ENCODE measurements at places on chromosomes 16 and 17.

DNA sequence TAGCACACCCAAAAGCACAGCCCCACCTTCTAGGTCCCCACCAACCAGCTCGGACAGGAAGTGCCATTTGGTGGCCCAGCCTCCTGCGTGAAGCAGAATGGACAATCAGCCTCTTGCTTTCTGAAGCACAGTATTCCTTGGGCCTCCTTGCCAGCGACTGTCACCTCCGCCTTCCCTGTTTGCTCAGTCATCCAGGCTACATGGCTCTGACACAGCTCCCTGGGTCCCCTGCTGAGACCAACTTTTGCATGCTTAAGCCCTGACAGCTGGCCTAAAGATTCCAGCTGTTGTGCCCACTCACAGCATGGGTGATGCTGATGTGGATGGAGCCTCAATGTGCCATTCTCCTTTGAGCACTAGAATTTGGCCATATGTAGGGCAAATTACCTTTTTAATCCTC, 4.5 kb upstream of the CACNG5 start:
- no peak for DNase-seq

DNA sequence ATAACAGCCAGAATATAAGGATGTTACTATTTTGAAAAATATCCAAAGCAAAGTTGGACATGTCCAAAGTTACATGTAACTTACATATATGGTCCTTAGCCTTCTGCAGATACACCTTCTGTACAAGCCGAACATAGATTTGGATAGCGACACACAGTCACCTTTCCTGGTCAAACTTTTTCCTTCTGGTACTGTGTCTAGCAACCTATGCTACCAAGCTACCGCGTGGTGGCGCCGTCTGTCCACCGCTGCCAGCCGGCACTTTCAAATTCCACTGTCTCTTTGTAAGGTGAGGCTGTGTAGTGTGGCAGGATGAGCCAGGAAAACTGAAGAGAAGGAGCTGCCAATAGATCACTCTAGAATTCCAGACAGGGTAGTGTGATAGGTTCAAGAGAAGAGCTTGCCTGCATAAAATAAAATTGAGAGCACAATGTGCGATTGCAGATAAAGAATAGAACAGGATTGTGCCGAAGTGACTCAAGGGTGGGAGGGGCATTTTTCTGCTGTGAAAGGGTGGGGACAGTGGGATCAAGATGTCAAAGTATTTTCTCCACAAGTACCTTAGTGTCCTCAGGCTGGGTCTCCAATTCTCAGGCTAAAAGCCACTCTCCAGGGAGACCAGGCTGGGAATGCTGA, 366.9 kb downstream of the SLC39A11 start:
- peak; percentile 30 for DNase-seq

- peak; percentile 56 for DNase-seq
Observed at GRCh38 chr17:43576563-43577229, 30.6 kb upstream of the ETV4 start.

GRCh38 chr16:81505011-81505661, 60.5 kb downstream of the CMIP start:
- peak; percentile 48 for DNase-seq

DNA sequence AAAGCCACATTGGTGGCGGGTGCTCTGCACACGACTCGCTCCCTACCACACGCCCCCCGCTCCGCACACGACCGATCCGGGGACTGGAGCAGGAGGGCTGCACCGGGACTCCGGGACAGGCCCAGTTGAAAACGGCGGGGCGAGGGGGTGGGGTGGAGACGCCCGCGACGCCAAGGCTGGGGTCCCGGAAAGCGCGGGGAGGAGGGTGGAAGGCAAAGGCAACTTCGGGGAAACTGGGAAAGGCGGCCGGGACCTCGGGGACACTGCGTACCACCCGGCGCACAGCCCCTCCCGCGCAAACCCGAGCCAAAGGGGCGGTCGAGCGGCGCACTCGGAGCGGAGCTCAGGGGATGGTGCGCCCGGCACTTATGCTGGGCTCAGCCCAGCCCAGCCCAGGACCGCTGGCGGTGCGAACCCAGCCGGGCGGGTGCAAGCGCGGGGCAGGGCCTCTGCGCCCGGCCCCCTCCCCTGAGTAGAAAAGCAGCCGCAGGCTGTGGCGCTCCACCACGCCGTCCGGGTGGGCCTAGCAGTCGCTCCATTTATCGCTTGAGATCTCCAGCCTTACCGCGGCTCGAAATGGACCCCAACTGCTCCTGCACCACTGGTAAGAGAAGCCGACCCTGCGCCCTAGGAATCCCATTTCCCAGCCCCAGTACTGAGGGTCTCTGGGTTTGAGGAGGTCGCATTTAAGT, at the start of gene MT1M:
Gene MT1M (plus strand): TSS at position 504 of the 692 bp plus-strand sequence. CDS start 73 bp downstream, at position 577.
- peak; percentile 55 for DNase-seq

DNA sequence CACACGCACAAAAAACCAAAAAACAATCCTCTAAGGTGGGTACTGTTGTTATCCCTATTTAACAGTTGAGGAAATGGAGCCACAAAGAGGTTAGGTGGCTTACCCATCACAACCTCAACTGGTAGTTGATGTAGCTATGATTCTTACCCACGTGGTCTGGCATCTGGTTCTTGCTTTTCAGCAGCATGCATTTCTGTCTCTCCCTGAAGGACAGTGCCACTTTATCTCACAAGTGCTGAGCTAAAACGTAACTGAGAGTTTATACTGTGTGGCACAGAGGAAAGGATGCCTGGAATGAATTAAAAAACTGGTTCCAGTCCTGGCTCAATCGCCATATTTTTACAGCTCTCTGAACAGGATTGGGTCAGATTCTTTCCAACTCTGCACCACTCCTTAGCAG, 1.9 kb upstream of the CORO6 start:
- DNase-seq: no peak

DNA sequence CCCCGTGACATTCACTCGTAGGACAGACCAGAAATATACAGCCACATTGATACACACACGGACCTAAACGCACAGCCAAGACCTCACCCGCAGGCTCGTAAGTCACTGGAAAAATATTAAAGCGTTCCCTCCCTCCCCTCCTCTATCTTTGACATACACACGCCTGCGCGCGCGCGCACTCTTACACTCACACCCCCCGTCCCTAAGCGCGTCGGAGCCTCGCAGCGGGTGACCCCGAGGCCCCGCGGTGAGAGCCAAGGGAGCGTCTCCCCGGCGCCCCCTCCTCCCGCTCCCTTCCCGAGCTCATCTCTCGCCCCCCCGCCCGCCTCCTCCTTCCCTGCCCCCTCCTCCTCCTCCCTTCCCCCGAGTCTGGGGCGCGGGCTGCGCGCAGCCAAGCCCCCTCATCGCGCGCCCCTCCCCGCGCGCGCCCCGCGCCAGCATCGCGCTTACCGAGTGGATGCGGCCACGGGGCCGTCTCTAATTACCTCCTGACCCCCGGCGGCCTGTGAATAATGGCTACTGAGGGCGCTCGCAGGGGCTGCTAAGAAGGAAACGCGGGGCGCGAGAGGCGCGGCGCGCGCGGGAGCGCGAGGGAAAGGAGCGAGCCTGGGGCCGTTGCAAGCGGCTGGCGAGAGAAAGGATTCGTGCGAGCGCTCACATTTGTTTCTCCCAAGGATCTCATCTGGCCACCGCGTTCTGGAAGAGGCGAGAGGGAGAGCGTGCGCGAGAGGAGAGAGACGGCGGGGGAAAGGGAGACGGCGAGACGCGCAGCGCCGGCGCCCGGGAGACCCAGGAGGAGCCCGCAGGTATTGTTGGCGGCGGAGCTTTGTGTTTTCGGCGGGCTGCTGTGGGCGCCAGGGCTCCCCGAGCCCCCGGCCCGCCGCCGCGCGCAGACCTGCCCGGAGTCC, 42.4 kb downstream of the RAI1 start:
- DNase-seq: peak; percentile 68

GRCh38 chr16:2210386-2211365, at the start of gene BRICD5:
Gene BRICD5, minus strand, starts transcription at chr16:2210863. Its CDS starts 30 bp downstream, at chr16:2210833.
- DNase-seq: no peak

DNA sequence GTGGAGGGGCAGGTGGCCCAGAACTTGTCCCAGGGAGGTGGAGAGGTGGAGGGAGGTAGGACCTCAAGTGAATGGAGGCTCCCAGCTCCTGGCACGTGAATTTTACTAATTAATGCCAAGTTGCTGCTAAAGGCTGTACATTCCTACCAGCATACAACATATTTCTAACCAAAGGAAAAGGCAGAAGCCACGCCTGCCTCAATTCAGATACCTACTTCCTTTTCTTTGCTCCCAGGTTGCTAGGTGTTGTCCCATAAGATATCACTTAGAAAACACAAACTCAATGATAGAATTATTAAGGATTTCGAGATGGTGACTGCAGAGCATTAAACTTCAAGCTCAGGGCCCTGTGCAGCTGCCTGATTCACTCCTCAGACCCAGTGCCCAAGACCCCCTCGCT, 20.5 kb upstream of the SMPD3 start:
- DNase-seq: no peak

- DNase-seq: peak; percentile 94
Observed at GRCh38 chr16:27748868-27749546, 199.1 kb downstream of the KATNIP start.

- DNase-seq: no peak
Observed at GRCh38 chr16:3625911-3626732, 14.7 kb upstream of the SLX4 start.

GRCh38 chr17:28347261-28347891, 10.0 kb downstream of the POLDIP2 start:
- peak; percentile 90 for DNase-seq

DNA sequence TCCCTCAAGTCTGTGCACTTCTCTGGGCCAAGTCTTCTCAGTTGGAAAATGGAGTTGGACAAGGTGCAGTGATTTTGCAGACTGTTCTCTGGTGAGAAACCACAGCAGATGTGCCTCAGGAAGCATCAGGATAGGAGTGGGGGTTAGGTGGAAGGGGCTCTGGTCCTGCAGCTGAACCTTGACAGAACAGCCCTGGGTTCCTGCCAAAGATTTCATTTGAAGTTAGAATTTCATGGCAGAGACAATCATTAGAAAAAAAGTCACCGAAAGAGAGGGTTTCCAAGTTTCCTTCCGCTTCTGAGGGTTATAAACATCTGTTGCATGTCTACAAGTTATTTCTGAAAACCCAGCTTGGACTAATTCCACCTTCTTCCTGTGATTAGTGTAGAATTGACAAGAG, 80.4 kb upstream of the IRX3 start:
- DNase-seq: no peak

GRCh38 chr16:54548281-54548680, 261.7 kb upstream of the IRX3 start:
- no peak for DNase-seq

GRCh38 chr16:51508490-51509212, 357.6 kb upstream of the SALL1 start:
- peak; percentile 76 for DNase-seq

GRCh38 chr17:31413874-31414549, 22.5 kb downstream of the RAB11FIP4 start:
- DNase-seq: peak; percentile 66

GRCh38 chr16:83952940-83953795, at the start of gene OSGIN1:
Gene OSGIN1, plus strand, starts transcription at chr16:83953240. Its CDS starts 4,432 bp downstream, at chr16:83957672.
- peak; percentile 98 for DNase-seq

DNA sequence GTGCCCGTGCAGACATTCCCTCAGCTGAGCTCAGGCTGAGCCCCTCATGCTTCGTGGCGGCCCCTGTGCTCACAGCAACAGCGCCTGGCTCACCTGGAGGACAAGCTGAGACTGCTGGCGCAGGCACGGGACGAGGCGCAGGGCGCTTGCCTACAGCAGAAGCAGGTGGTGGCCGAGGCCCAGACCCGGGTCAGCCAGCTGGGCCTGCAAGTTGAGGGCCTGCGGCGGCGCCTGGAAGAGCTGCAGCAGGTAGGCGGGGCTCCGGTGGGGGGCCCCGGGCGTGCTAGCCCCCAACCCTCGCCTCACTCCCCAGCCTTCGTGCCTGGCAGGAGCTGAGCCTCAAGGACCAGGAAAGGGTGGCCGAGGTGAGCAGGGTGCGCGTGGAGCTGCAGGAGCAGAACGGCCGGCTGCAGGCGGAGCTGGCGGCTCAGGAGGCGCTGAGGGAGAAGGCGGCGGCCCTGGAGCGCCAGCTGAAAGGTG, 1.4 kb upstream of the RAC3 start:
- no peak for DNase-seq

DNA sequence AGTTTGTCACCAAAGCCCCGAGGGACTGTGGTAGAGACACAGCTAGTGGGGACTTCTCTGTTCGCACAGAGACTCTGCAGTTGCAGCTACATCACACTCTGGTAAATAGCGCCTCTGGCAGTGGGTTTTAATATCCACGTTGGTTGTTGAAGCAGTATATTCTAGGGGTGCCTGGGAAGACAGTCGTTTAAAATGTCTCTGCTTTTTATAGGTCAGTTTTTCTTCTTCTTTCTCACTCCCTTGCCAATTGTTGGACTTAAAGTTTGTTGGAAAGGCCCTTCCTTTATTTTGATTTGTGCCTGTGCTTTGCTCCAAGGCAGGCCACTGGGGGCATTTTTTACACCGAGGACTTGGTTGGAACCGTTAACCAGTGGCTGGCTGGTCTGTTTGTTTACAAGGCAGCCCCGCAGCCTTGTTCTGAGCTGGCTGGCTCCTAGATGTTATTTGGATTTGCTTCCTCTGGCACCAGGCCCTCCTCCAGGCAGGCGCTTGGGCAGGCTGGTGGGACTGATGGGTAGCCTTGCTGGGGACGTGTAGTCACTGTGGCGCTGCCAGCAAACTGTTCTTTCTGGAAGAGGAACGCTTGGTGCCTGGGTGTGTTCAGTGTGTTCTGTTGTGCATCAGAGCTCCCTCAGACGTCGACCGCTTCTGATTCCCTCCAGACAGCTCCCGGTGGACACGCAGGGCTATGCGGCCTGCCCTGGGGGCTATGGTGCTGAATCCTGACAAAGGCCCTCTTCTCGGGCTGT, 218.2 kb upstream of the CHMP6 start:
- DNase-seq: peak; percentile 70

DNA sequence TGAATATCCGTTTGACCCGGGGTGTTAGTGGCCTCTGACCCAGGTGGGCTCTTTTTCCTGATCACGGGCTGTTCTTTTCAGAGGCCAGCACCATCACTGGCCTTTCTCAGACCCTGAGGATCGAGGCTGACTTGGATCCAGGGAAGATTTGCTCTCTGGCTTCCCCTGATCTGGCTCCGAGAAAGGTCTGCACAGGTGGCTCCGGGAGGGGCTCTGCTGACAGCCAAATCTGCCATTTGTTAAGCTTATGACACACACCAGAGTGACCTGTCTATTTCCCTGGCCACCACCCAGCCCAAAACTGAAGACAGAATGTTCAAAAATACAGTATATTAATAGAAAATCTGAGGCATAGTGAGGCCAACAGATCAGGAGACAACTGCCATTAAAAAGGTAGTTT, 221.8 kb upstream of the TNRC6C start:
- DNase-seq: no peak
